Activated CD4-positive, alpha-beta T cell treated with anti-CD3 and anti-CD28 coated beads, Interleukin-2, amount 50 U/mL, for 24 hours (primary cell): ENCODE measurements at places on chromosomes 7 and 10.

GRCh38 chr10:80416479-80417098 is 8.2 kb downstream of the PRXL2A start:
- DNase-seq, result no peak

DNA sequence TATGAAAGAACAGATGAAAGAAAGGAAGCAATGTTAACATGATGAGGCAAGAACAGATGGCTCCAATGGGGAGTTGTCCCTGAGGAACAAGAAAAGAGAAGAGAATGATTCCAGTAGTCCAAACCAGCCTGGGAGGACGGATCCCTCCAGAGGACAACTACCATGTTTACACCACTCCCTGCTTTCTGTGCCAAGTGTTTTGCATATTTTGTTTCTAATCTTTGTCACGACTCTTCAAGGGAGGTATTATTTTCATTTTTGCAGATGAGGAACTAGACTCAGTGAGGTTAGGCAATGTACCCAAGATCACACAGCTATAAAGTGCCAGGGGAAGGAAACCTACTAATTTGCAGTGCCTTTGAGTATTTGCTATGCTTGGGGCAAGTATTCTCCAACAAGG is 116.2 kb downstream of the PARP12 start:
- no peak for DNase-seq

- DNase-seq, result no peak
Observed at GRCh38 chr10:65430979-65431378, 1494.9 kb upstream of the LRRTM3 start.

DNA sequence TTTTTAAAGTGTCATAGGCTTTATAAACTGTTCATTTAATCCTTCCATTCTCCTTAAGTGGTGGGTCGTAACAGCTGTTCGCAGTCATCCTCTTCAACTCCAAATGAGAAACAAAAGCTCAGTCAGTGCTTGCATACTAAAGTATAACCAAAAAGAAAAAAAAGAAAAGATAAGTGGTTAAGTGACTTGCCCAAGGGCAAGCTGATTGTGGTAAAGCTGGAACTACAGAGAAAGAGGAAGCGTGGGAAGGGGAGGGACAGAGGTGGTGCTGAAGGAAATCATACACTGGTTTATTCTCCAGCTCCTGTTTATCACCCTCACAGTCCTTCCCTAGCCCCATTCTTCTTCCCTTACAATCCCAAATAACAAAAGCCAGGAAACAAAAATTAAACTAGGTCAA is 29.6 kb downstream of the IDE start:
- no peak for DNase-seq

DNA sequence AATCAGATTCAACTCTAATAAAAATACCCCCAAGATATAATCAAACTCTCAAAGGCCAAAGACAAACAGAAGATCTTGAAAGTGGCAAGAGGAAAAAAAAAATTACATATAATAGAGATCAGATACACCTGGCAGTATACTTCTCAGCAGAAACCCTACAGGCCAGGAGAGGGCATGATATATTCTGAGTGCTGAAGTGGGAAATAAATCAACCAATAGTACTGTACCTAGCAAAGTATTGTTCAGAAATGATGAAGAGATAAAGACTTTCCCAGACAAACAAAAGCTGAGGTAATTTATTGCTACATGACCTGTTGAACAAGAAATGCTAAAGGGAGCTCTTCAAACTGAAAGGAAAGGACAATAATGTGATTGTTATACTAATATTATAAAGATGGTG is 291.9 kb downstream of the SH2D4B start:
- no peak for DNase-seq

DNA sequence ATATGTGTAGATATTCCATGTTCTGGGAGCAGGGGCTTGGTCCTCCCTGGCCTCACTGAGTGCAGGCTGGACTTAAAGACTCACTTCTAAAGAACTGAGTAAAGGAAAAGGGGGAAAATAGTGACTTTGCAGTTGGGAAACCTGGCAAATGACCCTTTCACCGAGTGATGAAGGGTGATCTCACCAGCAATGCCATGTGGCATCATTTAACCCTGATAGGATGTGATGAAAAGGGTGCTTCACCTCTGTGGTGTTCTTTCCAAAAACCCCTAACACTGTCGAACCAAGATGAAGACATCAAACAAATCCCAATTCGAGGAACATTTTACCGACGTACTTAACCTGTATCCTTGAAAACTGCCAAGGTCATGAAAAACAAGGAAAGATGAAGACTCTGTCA is 71.9 kb downstream of the AOAH start:
- no peak for DNase-seq
